ENCODE measurements at places on chromosomes 11 and 22.

DNA sequence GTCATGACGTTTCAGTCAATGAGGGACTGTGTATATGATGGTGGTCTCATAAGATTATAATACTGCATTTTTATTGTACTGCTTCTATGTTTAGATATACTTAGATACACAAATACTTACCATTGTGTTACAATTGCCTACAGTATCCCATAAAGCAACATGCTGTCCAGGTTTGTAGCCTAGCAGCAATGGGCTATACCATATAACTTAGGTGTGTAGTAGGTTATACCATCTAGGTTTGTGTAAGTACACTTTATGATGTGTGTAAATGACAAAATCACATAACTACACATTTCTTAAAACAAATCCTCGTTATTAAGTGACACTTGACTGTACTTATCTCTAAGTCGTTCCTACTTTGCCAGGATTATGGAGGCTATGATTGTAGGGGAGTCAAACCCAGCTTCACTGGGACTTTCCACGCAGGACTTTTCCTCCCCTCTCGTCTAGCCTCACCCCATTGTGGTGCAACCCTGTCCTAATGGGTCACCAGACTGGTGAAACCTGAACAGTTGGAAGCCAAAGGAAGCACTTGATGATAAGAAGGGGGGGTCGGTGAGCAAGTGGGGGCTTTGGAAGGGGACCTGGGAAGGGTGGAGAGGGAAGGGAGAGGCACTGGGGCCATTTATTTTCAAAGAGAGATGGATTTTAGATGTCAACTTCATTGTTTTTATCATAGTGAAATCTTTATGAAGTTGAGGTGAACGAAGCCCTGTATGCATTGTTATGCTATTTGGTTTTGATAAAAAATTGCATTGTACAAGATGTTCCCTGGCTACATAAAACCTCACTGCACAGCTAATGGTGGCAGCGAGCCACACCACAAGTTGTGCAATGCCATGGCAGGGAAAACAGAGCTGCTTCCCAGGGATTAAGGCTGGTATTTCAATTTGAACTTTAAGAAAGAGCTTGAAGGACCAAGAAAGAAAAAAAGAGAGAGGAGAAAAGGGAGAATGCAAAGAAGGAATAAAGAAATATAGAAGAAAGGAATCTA lies 129.1 kb downstream of the EHF start:
- DNase-seq, result no peak

DNA sequence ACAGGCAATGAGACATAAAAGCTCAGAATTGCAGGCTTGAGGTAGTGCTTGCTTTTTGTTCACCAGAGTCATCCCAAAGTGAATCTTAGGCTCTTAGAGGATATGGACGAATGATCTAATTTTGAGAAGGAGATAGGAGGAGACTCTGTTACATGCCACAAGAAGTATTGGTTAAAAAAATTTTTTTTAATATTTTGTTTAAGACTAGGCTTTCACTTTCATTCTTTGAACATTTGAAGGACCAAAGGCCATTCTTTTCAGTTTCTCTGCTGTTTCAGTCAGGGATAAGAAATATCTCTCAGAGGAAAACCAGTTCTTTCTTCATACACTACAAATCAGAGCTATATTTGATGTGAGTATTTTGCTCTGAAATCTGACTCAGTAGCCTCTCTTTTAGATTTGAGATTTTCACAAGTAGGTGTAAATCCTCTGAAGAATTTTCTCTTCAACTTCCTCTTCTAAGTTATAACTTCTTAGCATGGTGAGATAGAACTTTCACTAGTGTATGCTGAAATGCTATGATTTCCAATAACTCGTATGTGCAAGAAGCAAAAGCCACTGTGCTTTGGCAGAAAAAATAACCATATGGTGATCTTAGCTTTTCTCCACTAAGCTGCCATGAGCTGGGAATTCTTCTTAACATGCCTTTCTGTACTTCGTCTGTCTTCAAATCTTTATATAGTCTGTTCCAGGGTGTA lies 24.1 kb upstream of the FAM181B start:
- no peak for DNase-seq

DNA sequence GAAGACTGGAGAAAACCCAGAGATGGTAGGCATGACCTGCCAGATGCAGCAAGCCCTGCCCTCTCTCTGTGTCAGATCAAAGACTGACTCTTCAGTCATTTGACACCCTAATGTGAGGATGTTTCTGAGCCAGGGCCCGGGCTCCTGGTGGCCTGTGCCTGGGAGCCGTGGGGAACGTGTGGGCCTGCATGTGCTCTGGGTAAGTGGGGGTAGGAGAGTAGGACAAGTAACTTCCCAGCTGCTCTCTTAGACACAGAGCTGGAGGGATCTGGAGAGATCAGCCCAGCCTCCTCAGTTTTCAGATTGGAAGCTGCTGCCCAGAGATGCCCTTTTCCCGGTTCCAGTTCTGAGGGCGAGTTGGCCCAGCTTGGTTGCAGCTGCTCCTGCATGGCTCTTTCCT lies 110.8 kb downstream of the TEAD1 start:
- DNase-seq, result no peak

DNA sequence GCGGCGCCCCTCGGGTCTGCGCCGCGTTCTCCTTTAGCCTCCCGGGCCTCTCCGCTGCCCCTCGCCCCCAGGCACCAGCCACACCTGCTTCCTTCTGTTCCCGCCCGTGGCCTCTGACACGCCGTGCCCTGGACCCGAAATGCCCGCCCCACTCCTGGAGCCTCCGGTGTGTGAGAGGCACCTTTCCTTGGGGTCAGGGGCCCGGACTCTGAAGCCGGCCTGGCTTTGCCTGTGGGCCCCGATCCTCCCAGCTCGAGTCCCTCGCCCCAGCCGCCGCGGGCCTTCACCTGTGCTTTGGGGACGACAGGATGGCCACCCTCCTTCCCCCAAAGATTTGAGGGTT lies 661 bp upstream of the CDPF1 start:
- no peak for DNase-seq

- no peak for DNase-seq
Observed at GRCh38 chr11:1889224-1889930, 2.3 kb downstream of the PRR33 start.

DNA sequence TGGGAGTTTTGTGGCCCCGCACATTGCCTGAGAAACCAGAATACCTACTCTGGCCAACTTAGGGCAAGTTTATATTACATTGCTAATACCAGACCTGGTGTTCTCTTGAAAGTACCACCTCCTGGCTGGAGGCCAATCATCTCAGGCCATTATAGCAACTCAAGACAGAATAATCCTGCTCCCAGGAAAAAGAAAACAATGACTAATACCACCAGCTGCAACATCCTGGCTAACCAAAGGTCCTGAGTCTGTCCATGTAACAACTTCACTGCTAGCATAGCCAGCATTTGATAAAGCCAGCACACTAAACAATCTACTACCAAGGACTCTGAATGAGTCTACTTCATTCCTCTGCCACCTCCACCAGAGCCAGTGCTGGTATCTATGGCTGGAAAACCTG lies 1298.7 kb upstream of the CNTN5 start:
- peak; percentile 32 for DNase-seq

All from NCI-H1417 (cell line).